CD4-positive, CD25-positive, alpha-beta regulatory T cell (primary cell): ENCODE measurements at places on chromosomes 12 and 14. TPM values are rescaled to one million over a fixed set of nuclear protein-coding genes. Genes with fewer than 3 reads are reported as not detected.

The HOXC12 gene
- polyA plus RNA-seq, result not detected

DNA sequence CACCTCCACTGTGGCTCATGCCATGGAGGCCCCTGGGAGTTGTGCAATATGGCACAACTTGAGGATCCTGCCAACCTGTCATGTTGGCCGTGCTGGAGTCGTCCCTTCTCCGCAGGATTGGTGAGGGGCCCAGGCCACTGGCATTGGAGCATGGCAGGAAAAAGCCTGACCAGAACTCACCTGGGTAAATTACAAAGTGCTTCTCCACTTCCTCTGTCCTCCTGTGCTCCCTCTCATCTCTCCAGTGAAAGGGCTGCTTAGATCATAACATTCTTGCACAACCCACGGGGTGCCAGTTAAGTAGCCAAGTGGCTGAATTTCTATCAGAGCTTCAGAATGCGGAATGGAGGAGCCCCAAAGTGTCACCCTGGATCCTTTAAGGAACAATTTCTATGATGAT, 381.0 kb downstream of the DPF3 start:
- DNase-seq, result no peak
- no peaks in the 10 kb centered on the region for H3K36me3 ChIP-seq
- H3K4me3 ChIP-seq, result no peak overlapping the region
- peaks cover 16% of the 10 kb centered on the region for H3K4me1 ChIP-seq

DNA sequence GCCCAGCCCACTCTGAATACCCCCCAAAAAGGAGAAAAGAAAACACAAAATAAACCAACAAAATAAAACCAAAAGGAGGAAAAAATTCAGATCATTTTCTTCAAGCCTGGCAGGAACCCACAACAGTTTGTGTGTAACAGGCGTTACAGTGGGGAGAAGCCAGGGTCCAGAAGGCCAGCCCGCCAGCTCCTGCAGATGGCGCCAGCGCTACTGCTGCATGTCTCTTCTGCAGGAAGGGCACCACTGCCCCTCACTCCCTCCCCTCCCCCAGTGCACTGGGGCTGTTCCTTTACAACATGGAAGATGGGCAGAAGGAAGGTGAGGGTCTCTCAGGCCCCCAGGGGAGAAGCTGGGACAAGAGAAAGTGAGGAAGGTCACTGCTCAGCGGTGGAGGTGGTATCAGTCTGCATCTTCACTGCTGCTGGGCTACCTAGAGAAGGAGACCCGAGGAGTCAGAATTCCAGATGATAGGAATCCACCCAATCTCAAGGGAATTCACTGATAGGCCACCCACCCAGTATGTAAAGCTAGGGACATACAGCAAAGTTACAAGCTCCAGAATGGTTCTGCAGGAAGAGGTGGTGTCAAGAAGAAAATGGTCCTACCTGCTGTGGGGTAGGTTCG, 2.3 kb upstream of the NOP2 start:
- H3K4me3 ChIP-seq, result no peak overlapping the region
- H3K36me3 ChIP-seq, result peaks cover 49% of the 10 kb centered on the region
- peak; percentile 28 for DNase-seq
- H3K27ac ChIP-seq, result no peak overlapping the region
- no peaks in the 10 kb centered on the region for H3K27me3 ChIP-seq

- H3K27me3 ChIP-seq, result no peaks in the 10 kb centered on the region
- DNase-seq, result no peak
- H3K4me3 ChIP-seq, result no peak overlapping the region
- H3K36me3 ChIP-seq, result peaks cover 36% of the 10 kb centered on the region
- no peaks in the 10 kb centered on the region for H3K4me1 ChIP-seq
These were observed 107.6 kb downstream of the RFLNA start for GRCh38 chr12:124402248-124403066.

GRCh38 chr14:36091096-36091495, 85.4 kb downstream of the PTCSC3 start:
- no peak for DNase-seq
- no peak overlapping the region for H3K27ac ChIP-seq
- no peaks in the 10 kb centered on the region for H3K36me3 ChIP-seq
- H3K4me3 ChIP-seq, result no peak overlapping the region

- no peak overlapping the region for H3K4me3 ChIP-seq
- no peak overlapping the region for H3K27ac ChIP-seq
- H3K4me1 ChIP-seq, result no peaks in the 10 kb centered on the region
- H3K27me3 ChIP-seq, result no peaks in the 10 kb centered on the region
- H3K36me3 ChIP-seq, result no peaks in the 10 kb centered on the region
- no peak for DNase-seq
These were observed 353.6 kb downstream of the TMTC2 start for GRCh38 chr12:83040339-83040738.

- H3K36me3 ChIP-seq, result no peaks in the 10 kb centered on the region
- H3K27me3 ChIP-seq, result no peaks in the 10 kb centered on the region
- no peak overlapping the region for H3K4me3 ChIP-seq
These were observed 155.0 kb upstream of the TMEM132C start for GRCh38 chr12:128111951-128112350.

DNA sequence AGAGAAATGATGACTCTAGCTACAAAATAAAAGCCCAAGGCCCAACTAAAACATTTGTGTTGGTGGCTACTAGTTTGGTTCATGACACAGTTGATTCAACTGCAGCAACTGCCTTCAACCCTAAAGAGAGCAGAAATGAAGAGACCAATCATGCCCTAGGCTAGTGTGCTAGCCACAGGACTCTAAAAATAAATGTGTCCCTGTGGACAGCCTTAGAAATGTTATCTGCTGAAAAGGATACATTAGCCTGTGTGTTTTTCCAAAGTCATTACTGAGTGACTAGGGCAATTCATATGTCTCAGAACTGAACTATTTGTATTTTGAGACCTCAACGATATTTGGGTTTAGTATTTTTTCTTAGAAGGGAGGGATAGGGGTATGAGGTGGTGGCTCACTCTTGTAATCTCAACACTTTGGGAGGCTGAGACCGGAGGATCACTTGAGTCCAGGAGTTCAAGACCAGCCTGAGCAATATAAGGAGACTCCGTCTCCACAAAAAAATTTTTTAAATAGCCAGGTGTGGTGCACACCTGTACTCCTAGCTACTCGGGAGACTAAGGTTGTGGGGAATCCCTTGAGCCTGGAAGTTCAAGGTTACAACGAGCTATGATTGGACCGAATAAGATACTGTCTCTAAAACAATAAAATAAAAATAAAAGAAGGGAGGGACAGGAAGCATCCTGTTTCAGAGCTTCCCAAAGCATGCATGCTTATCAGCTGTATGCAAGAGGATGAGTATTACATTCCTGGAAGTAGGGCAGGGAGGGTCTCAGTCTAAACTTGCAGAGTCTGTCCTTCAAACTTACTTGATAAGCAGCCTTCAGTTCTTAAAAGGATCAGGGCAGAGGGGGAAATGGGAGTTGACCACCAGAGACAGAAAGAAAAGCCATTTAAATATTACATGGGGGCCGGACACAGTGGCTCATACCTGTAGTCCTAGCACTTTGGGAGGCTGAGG, 29.6 kb upstream of the NAP1L1 start:
- H3K4me1 ChIP-seq, result no peaks in the 10 kb centered on the region
- H3K27ac ChIP-seq, result no peak overlapping the region
- H3K4me3 ChIP-seq, result no peak overlapping the region

- no peak for DNase-seq
- peaks cover 8% of the 10 kb centered on the region for H3K36me3 ChIP-seq
- H3K4me3 ChIP-seq, result peak overlapping the region; percentile 77
These were observed 824 bp upstream of the TARBP2 start for GRCh38 chr12:53500142-53500775.

- H3K27ac ChIP-seq, result no peak overlapping the region
- no peaks in the 10 kb centered on the region for H3K36me3 ChIP-seq
- no peaks in the 10 kb centered on the region for H3K4me1 ChIP-seq
- DNase-seq, result no peak
These were observed 77.6 kb downstream of the PTPRR start for GRCh38 chr12:70842942-70843341.

- DNase-seq, result peak; percentile 72
- H3K4me3 ChIP-seq, result peak overlapping the region; percentile 68
- no peaks in the 10 kb centered on the region for H3K27me3 ChIP-seq
- H3K4me1 ChIP-seq, result peaks cover 12% of the 10 kb centered on the region
These were observed 92.7 kb downstream of the DIP2B start for GRCh38 chr12:50597200-50598195.

- DNase-seq, result no peak
- H3K27ac ChIP-seq, result no peak overlapping the region
- no peaks in the 10 kb centered on the region for H3K4me1 ChIP-seq
- peaks cover 53% of the 10 kb centered on the region for H3K36me3 ChIP-seq
- no peak overlapping the region for H3K4me3 ChIP-seq
These were observed 35.2 kb downstream of the SLC8B1 start for GRCh38 chr12:113299619-113300237.

DNA sequence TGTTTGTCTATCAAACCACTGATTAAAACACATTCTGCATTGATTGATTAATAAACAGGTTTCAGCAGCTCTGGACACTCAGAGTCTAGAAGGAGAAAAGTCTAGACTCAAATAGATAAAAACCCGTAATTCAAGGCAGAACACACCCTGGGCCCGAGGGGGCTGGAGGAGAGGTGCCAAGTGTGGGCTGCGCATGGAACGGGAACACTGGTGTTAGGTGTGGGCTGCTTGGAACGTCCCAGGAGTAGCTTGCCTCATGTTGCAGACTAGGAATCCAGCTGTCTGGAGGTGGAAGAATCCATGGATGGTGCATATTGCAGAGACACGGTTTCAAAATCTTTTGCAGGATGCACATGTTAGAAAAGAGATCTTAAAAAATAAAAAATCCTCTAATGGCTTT, 223.0 kb downstream of the APAF1 start:
- DNase-seq, result no peak
- H3K36me3 ChIP-seq, result no peaks in the 10 kb centered on the region
- no peak overlapping the region for H3K4me3 ChIP-seq
- no peak overlapping the region for H3K27ac ChIP-seq

DNA sequence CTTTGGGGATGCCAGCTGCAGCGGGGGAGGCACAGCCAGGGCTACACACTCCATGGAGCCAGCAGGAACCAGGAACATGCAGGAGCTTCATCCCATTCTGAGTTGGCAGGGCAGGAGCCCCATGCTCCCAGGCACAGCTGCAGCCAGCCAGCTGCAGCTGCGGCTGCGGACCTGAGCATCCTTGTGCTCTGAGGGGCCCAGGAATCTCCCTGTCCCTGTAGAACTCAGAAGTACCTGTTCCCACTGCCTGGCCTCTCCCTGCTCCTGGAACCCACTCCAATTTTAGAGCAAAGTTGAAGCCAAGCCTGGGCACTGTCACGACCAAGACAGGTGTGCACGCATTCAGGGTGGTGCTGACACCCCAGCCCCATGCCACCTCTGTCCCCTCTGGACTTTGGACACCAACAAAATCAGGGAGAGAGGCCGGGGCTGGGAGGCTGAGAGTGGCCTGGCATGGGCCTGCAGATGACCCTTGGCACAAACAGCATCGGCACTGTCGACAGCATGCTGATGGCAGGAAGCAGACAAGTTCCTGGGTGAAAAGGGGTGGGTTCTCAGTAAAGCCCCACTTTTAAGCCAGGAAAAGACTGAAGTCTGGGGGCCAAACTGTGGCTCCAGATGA, 257.3 kb upstream of the LRFN5 start:
- H3K27ac ChIP-seq, result no peak overlapping the region
- no peaks in the 10 kb centered on the region for H3K36me3 ChIP-seq
- no peaks in the 10 kb centered on the region for H3K4me1 ChIP-seq
- no peak overlapping the region for H3K4me3 ChIP-seq
- no peaks in the 10 kb centered on the region for H3K27me3 ChIP-seq

GRCh38 chr12:46256942-46257341, 11.9 kb downstream of the SLC38A1 start:
- H3K27me3 ChIP-seq, result no peaks in the 10 kb centered on the region
- H3K36me3 ChIP-seq, result peaks cover 51% of the 10 kb centered on the region
- peaks cover 73% of the 10 kb centered on the region for H3K4me1 ChIP-seq
- peak overlapping the region; percentile 48 for H3K4me3 ChIP-seq
- no peak for DNase-seq

GRCh38 chr14:37045340-37046061, 126.9 kb downstream of the SLC25A21 start:
- H3K4me1 ChIP-seq, result no peaks in the 10 kb centered on the region
- no peaks in the 10 kb centered on the region for H3K36me3 ChIP-seq
- no peak overlapping the region for H3K27ac ChIP-seq
- no peak for DNase-seq
- no peaks in the 10 kb centered on the region for H3K27me3 ChIP-seq

DNA sequence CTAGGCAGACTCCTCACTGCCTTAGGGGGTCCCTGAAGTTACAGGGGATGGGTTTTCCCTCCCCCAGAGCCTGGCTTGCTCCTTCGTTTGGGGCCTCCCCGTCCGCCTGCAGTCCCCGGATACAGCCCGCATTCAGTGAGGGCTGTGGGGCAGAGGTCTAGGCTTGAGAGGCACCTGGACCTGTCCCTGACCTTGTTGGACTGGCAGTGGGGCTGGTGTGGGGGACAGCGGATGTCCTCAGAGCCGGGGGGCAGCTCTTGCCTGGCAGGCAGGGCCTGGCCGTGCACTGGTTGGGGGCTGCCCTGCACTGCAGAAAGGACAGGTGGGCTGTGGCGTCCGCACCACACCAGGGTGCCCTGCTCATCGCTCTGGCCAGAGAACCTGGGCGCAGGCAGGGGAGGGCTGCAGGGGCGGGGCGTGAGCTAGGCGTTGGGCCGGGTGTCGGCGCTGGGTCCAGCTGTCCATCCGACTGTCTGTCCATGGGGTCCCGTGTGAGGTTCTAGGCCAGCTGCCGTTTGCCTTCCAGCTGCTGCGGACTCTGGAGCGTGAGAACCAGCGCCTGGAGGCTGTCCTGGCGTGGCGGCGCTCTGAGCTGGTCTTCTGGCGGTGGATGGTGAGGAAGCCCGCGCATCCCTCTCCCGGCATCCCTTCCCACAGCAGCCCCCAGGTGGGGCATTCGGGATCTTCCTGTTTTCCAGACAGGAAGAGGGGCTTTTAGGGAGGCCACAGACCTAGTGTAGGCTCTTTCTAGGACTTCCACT, 6.0 kb downstream of the TEDC1 start:
- no peaks in the 10 kb centered on the region for H3K36me3 ChIP-seq
- H3K4me3 ChIP-seq, result no peak overlapping the region
- H3K27ac ChIP-seq, result no peak overlapping the region
- no peaks in the 10 kb centered on the region for H3K27me3 ChIP-seq
- peaks cover 4% of the 10 kb centered on the region for H3K4me1 ChIP-seq
